ENCODE measurements at places on chromosomes 6 and 20. TPM values are rescaled to one million over a fixed set of nuclear protein-coding genes. Genes with fewer than 3 reads are reported as not detected.
A peak's percentile ranks its signal among the peaks of the same experiment; 100 is the strongest.

- no peak for DNase-seq
These were observed 3.2 kb upstream of the NCR2 start for GRCh38 chr6:41332241-41332640.

DNA sequence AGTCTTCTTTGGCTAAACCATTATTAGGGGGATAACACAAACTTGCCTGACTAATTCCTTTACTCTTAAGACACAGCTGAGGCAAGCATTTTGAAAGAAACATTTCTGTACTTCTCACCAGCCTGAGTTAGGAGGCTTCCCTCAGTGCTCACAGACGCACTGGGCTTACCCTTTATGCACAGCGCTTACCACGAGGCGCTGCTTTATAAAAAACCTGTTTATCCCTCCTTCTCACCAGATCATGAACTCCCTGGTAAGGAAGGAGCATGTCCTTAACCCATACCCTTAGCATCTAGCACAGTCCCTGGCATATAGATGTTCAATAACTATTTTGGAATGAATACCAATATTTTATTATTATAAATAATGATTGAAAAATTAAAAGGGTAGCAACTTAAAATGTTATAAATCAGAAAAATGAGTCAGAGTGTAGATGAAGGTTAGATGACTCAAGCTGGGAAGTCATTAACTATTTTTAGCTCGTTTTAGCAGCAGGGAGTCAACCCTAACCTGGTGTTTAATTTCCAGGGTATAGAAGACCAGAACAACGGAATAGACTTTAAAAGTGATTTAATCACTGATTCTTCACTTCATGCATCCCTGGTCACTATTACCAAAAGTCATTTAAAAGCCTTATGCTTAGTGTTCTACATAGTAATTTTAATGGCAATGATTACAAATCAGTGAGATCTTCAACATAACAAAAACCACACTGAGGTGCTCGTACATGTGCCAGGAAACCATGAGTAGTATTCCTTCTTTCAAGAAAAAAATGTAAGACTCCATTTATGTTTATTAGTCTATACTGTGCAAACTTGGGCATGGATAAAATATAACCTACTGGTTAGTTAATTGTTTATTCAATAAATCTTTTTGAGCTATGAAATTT, 4.1 kb upstream of the TPD52L1 start:
- DNase-seq = peak; percentile 51

- no peak for DNase-seq
These were observed 36.4 kb upstream of the FBXL4 start for GRCh38 chr6:98984121-98984520.

DNA sequence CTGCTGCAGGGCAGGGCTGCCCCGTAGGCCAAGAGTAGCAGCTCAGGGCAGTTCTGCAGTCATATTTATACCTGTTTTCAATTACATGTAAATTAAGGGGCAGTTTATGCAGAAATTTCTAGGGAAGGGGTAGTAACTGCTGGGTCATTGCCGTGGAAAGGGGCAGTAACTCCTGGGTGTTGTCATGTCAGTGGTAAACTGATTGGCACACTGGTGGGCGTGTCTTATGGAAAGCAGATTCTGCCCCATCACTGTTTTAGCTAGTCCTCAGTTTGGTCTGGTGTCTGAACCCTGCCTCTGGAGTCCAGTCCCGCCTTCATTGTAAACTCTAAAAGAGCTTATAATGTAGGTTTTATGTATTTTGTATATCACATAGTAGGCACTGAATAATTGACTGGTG, 22.1 kb downstream of the MAP3K4 start:
- DNase-seq = no peak

DNA sequence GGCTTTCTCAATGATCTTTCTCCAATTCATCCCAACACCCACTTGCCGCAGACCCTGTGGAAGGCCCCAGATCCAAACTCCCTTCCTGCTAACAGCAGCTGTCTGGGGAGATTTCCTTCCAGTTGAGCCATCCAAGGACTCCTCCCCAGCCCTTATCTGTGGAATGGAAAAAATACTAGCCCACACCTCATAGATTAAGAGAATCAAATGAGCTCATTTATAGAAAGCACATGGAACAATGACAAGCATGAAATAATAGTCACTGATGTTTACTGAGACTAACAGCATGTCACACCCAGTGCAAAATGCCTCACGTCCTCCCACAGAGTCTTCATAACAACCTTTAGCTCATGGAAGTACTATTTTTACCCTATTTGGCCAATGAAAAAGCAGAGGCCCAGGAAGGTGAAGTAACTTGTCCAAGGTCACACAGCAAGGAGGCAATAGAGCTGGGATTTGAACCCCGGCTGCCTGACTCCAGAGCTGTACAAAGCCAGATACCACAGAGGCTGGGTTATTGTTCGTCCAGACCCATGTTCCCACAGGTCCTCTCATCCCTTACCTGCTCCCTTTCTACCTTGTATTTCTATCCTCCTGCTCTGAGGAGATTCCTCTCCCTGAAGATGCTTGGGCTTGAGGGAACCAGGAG, 23.4 kb upstream of the PTGIS start:
- DNase-seq = no peak

- DNase-seq = peak; percentile 82
These were observed 864 bp upstream of the BCLAF1 start for GRCh38 chr6:136290410-136291010.

- DNase-seq = no peak
These were observed 20.7 kb upstream of the PKHD1 start for GRCh38 chr6:52108128-52108527.

- peak; percentile 50 for DNase-seq
These were observed 79.3 kb upstream of the AGPAT4 start for GRCh38 chr6:161353208-161353613.

DNA sequence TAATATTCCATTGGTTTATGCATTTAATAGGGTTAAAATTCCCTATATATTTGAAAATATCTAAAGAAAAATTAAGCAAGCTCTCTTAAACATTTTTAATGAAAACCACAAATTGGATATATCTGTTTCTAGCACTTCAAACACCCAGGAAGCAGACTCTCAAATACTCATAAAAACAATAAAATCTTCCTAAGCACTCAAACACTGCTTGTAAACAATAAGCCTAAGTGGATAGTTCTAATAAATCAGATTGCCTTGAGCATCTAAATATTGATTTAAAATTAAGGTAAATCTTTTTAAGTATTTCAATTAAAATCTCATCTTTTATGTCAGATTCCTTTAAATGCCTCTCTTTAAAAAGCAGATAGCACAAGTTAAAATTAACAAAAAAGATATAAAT, 254.4 kb downstream of the KCNQ5 start:
- DNase-seq = no peak

- no peak for DNase-seq
These were observed 83.4 kb upstream of the BMP5 start for GRCh38 chr6:55958790-55959189.

DNA sequence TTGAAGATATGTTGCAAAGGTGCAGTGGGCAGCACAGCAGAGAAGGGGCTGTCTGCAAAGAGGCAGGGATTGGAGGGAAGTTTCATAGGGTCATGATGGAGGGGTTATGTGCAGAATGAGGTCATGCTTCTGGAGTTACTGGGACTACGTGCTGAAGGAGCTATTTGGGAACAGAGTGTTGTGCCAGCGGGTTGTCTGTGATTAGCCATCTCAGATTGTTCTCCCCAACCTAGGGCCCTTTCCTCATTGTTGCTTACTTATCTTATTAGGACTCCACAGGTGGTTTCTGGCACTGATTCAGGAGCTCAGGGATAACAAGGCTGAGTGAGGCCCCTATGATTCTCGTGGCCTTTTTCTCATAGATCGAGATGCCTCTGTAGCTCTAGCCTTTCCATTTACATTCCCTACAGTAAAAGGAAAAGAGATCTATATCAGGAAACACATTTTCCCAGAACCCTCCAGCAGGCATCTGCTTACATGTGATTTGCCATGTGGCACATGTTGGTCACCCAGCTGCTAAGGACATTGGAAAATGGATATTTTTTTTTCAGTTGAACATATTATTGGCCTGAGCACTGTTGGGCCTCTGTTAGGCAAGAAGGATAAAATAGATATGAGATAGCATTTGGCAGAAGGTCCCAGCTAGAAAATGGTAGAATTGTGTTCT, 429.6 kb upstream of the PLCB4 start:
- no peak for DNase-seq

- no peak for DNase-seq
These were observed 52.1 kb downstream of the SNX5 start for GRCh38 chr20:17916433-17916891.

GRCh38 chr6:115203381-115203780, 857.3 kb downstream of the FRK start:
- DNase-seq = no peak

DNA sequence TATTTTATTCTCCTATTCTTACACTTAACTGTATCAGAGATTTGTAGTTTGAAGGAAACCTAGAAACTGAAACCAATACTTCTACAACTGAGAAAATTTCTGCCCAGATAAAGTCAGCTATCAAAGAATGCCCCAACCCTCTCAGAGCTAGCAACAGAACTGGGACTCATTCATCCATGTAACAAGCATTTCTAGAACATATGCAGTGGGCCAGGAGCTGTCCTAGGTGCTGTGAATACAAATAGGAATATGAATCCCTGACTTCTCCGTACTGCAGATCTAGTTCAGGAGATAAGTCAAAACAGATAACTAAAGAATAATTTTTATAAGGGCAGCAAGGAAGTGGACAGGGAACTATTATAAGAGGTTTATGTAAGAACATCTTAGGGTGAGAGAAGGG, 654.1 kb upstream of the NOX3 start:
- DNase-seq = peak; percentile 15

GRCh38 chr6:69086689-69087088, 451.6 kb downstream of the ADGRB3 start:
- DNase-seq = no peak

DNA sequence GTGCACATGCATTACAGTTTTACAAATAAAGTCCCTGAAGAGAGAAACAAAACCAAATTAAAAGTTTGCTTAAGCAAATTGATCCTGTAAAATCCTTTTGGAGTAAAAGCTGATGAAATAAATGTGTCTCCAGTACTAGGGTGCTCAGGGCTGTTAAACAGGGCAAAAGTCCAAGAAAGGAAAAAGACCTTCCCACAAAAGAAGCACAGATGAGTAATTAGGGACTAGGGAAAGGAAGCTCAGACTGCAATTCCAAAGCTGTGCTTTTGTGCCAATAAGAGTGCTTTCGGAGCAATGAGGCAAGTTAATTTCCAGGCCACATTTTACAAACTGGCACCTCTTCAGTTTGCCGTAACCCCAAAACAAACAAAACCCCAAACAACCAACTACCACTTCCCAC, 10.4 kb upstream of the RNF182 start:
- peak; percentile 31 for DNase-seq

TGM6 gene
- total RNA-seq = not detected

SLC17A4 gene
- total RNA-seq = not detected

SAMD5 gene
- 2.3 TPM for total RNA-seq

LST1 gene
- not detected for total RNA-seq

NRSN1 gene
- not detected for total RNA-seq

GSTA3 gene
- total RNA-seq = not detected

AIG1 gene
- total RNA-seq = 120 TPM

MROH8 gene
- 1.1 TPM for total RNA-seq

ENPP3 gene
- not detected for total RNA-seq

THBD gene
- 36.2 TPM for total RNA-seq

CLVS2 gene
- not detected for total RNA-seq

All from MCF 10A (cell line).